ENCODE measurements at places on chromosomes 13 and 19.
A peak's percentile ranks its signal among the peaks of the same experiment; 100 is the strongest.

GRCh38 chr19:38277549-38277948 lies 13.2 kb downstream of the SPINT2 start:
- DNase-seq: no peak

DNA sequence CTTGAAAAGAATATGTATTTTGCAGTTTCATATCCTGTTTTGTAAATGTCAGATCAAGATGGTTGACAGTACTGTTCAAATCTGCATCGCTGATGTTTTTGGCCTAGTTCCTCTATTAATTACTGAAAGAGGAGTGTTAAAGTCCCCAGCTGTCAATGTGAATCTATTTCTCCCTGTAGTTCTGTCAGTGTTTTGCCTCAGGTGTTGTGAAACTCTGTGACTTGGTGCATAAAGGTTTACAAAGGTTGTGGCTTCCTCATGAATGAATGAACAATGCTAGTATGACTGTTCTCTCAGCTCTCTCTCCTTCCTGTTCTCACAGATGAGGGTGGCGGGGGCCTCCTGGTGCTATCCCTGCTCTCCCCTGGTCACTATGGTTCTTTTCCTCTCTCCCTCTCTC lies 142.4 kb downstream of the MYCBP2 start:
- no peak for DNase-seq

GRCh38 chr19:44718441-44719261 lies 19.7 kb downstream of the CEACAM16 start:
- no peak for DNase-seq

DNA sequence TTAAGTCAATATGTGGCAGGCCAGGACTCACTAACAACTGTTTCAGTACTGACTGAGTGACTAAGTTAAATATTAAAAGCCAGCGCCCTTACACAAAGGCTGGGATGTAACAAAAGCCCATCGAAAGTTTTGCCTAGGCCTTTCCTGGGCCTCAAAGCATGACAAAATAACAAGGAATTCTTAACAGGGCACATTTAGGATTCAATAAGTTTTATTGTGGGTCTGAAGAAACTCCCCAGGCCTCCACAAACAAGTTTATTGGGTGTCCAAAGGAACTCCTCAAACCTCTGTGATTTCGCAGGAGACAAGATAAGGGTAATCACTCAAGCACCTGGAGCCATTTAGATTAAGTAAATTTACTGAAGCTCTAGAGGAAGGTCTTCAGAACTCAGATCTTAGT lies 130.7 kb upstream of the SGCG start:
- DNase-seq: no peak

GRCh38 chr13:97403893-97404750 lies 29.8 kb upstream of the RAP2A start:
- DNase-seq: no peak

GRCh38 chr13:91361755-91362271 lies 14.3 kb downstream of the MIR17HG start:
- DNase-seq: no peak

GRCh38 chr13:100527644-100528043 lies 60.9 kb downstream of the GGACT start:
- no peak for DNase-seq

DNA sequence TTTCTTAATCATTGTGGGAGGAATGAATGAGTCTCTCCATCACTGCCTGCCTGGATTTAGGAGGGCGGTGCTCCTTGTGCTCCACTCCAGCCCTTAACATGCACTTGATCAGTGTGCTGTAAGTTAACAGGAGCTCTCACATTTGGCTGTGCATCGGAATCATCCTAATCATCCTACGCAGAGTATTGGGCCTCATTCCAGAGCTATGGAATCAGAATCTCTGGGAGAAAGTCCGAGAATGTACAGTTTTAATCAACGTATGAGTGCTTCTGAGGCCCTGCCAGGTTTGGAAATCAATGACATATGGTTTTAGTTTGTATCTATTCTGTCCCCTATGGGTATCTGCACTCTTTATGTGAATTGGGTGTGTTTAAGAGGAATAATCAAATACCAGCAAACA lies 34.9 kb upstream of the DCLK1 start:
- DNase-seq: no peak

- no peak for DNase-seq
These were observed 505.6 kb downstream of the MYO16 start for GRCh38 chr13:109135018-109135417.

- DNase-seq: no peak
These were observed 11.2 kb downstream of the CEBPA start for GRCh38 chr19:33290956-33291622.

- no peak for DNase-seq
These were observed 21.8 kb upstream of the SLC7A10 start for GRCh38 chr19:33247441-33247819.

GRCh38 chr13:37956536-37956935 lies 87.0 kb upstream of the TRPC4 start:
- DNase-seq: no peak

GRCh38 chr19:14411161-14411937 lies 7.8 kb downstream of the DDX39A start:
- DNase-seq: no peak

- no peak for DNase-seq
These were observed 43.0 kb downstream of the CARS2 start for GRCh38 chr13:110662777-110663443.

GRCh38 chr19:42942187-42942789 lies 5.3 kb upstream of the PSG7 start:
- DNase-seq: no peak

- no peak for DNase-seq
These were observed 117.6 kb downstream of the USP12 start for GRCh38 chr13:27053902-27054595.

- peak; percentile 97 for DNase-seq
These were observed 11.3 kb downstream of the EPS8L1 start for GRCh38 chr19:55086730-55087541.

DNA sequence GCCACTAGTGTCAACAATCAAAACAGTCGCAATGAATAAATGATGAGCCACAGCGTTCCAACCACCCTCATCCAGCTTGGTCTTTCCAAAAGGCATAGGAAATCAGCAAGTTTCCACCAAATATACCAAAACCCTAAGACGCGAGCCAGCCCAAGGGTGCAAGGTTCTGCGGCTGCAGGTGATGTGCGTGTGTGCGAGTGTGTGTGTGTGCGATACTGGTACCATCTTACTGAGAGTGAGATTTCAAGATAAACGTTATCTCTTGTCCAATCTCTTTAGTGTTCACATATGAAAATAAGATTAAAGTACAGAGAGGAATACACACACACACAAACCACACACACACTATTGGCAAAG lies 895 bp upstream of the TRPC4 start:
- DNase-seq: no peak

DNA sequence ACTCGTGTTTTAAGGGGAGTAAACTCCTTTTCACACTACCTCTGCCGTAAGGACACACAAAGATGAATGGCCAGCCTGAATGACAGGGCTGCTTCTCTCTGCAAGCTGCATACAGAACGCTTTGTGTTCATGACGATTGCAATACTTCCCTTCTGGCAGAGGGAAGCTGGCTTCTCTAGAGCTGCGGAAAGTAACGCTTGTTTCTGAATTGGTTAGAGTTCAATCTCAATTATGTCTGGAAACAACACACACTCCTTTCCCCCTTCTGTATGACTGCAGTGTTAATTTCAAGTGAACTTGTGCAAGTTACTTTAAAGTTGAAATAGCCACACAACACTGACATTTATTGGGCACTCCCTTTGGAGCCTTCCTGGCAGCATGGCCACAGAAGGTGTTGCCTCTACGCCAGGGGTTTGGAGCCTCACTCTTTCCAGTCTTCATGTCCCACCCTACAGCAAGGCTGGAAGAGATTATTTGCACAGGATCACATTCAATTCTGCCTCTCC lies 242.6 kb downstream of the NDFIP2 start:
- no peak for DNase-seq

GRCh38 chr19:40217934-40218890 lies at the start of gene TTC9B:
TTC9B (minus strand) TSS chr19:40218384; CDS start chr19:40218381, 3 bp downstream.
- DNase-seq: no peak

GRCh38 chr19:34431681-34432402 lies 3.7 kb downstream of the UBA2 start:
- no peak for DNase-seq

GRCh38 chr13:99354371-99354951 lies 47.3 kb upstream of the GPR183 start:
- no peak for DNase-seq
